Articular chondrocyte of knee joint (primary cell): ENCODE measurements at places on chromosomes 2 and 18. TPM values are rescaled to one million over a fixed set of nuclear protein-coding genes. Genes with fewer than 3 reads are reported as not detected.

SPC25 gene
- total RNA-seq = 3.7 and 4.9 TPM in 2 replicates

PPP1R1C gene
- total RNA-seq = 2.2 and 3.8 TPM in 2 replicates

CRYBA2 gene
- total RNA-seq = 0.54 TPM in 1 of 2 replicates, not detected in the other

SP140 gene
- 0.26 and 0.43 TPM in 2 replicates for total RNA-seq

GNLY gene
- total RNA-seq = not detected in 2 replicates

PROKR1 gene
- 0.11 TPM in 1 of 2 replicates, not detected in the other for total RNA-seq

CPLX4 gene
- not detected in 2 replicates for total RNA-seq

SLC4A3 gene
- total RNA-seq = 3.6 and 3.8 TPM in 2 replicates

TFCP2L1 gene
- under 0.01 and 0.13 TPM in 2 replicates for total RNA-seq

TUBA3E gene
- total RNA-seq = not detected in 2 replicates

AKAIN1 gene
- not detected in 2 replicates for total RNA-seq

RSAD2 gene
- 1.0 and 2.8 TPM in 2 replicates for total RNA-seq

CD8A gene
- not detected in 2 replicates for total RNA-seq

TANC1 gene
- total RNA-seq = 14.9 and 31.6 TPM in 2 replicates

ABCG5 gene
- total RNA-seq = not detected in 2 replicates

STAT4 gene
- total RNA-seq = 21.4 and 22.2 TPM in 2 replicates

KIF5C gene
- total RNA-seq = 0.65 and 0.97 TPM in 2 replicates

LAMA1 gene
- 11.0 and 13.1 TPM in 2 replicates for total RNA-seq

DOK6 gene
- 0.76 and 1.0 TPM in 2 replicates for total RNA-seq

VWC2L gene
- total RNA-seq = not detected in 2 replicates

IL1F10 gene
- not detected in 2 replicates for total RNA-seq

SERPINB7 gene
- 0.11 TPM in 1 of 2 replicates, not detected in the other for total RNA-seq

CYB5A gene
- 22.7 and 29.1 TPM in 2 replicates for total RNA-seq

RIT2 gene
- not detected in 2 replicates for total RNA-seq

ZNF519 gene
- total RNA-seq = 7.7 and 8.5 TPM in 2 replicates

IL36A gene
- not detected in 2 replicates for total RNA-seq

SCG2 gene
- 5.4 and 6.8 TPM in 2 replicates for total RNA-seq

DAW1 gene
- 0.13 and 0.22 TPM in 2 replicates for total RNA-seq

KANSL1L gene
- 30.4 and 34.3 TPM in 2 replicates for total RNA-seq

IMPA2 gene
- total RNA-seq = 20.5 and 23.1 TPM in 2 replicates

TSPYL6 gene
- total RNA-seq = under 0.01 TPM in 1 of 2 replicates, not detected in the other

RUFY4 gene
- total RNA-seq = not detected in 2 replicates

LIMS4 gene
- 0.76 TPM in 1 of 2 replicates, not detected in the other for total RNA-seq

HS6ST1 gene
- total RNA-seq = 17.4 and 21.4 TPM in 2 replicates

LONRF2 gene
- 0.39 and 0.86 TPM in 2 replicates for total RNA-seq

GATA6 gene
- 1.4 and 2.3 TPM in 2 replicates for total RNA-seq
